Islet precursor cell (in vitro differentiated cells): ENCODE measurements at places on chromosomes 7 and 10.

DNA sequence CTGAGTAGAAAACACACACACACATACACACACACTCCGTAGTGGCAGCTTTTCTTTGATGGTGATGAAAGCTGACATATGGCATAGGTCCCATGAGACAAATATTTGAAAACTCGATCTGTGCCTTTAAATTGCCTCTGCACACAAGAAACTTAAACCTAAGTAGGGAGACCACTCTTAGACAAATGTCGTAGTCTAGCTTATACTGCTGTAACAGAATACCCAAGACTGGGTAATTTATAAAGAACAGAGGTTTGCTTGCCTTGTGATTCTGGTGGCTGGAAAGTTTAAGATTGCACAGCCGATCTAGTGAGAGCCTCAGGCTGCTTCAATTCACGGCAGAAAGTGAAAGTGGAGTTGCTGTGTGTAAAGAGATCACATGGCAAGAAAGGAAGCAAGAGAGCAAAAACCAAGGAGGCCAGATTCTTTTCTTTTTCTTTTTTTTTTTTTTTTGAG is 489.4 kb upstream of the SORCS1 start:
- DNase-seq, result no peak

GRCh38 chr10:70652761-70653657 is 19.3 kb upstream of the ADAMTS14 start:
- peak; percentile 63 for DNase-seq

- no peak for DNase-seq
These were observed 1.7 kb downstream of the RALA start for GRCh38 chr7:39624935-39625694.

- no peak for DNase-seq
These were observed 745.8 kb downstream of the SUGCT start for GRCh38 chr7:40880581-40880980.

DNA sequence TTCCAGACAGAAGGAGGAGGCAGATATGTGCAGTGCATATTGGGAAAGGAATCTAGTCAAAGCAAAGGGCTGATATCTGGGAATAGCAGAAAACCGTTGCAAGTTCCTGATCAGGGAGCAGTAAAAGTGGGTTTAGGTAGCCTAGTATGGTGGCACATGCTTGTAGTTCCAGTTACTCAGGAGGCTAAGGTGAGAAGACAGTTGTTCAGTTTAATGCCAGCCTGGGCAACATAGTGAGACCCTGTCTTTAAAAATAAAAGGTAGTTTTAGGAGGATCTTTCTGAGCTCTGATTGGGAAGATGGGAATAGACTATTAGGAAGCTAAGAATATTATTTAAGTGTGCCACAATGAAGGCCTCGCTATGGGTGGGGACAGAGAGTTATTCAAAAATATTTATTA is 1.7 kb downstream of the CCDC172 start:
- no peak for DNase-seq

DNA sequence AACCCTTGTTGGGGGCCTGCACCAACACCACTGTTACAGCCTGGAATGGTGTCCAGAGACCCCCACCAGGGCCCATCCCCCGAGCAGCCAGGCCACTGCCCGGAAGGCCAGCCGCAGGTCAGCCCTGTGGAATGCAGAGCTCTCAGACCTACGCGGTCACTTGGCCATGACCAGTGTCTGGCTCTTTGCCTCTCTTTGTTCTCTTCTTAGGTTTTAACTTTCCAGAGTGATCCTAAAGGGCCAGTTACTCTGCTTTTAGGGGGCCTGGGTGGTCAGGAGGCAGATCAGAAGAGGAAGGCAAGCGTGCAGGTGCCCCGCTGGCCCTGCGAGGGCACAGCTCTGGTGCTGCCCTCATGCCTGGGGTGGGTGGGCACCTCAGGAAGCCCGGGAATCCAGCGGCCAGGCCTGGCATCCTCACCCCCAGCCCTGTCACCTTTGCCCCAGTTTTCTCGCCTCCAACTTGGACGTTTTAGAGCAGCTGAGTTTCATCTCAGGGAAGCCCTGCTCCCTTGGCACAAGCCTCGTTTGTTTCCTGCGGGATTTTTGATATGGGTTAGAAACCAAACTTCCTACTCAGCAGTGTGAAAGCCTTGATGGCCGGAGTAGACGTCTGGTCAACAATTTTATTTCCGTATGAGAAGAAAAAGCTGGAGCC is 62.5 kb upstream of the CHST15 start:
- DNase-seq, result peak; percentile 71

DNA sequence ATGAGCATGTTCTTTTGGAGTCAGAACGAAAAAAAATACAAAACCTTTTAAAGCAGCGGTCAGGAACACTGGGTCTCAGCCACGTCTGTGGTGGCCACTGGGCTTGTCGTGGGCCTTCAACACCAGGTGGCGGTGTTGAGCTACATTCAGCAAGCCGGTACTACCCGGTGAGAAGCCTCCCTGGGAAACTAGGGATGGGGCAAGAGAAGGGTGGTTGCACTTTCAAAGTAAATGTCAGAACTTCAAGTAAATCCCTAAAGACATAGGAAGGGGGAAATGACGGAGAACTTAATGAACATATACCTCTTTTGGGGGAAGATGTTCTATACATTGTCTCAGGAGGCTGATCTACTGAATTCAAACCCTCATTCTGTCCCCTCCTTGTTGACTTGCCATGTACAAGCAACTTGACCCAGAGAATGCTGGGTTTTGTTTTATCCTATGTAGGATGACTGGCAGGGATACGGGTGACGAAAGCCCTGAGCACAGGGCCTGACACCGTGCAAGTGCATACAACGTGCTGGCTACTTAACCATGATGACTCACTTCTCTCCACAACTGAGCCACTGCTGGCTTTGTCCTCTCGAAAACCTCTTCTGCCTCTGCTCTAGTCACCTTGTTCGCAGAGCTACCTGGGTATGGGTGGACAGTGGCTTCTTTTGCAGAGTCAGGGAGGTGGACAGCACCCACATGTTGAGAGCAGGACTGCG is 49.0 kb upstream of the BAMBI start:
- peak; percentile 89 for DNase-seq

DNA sequence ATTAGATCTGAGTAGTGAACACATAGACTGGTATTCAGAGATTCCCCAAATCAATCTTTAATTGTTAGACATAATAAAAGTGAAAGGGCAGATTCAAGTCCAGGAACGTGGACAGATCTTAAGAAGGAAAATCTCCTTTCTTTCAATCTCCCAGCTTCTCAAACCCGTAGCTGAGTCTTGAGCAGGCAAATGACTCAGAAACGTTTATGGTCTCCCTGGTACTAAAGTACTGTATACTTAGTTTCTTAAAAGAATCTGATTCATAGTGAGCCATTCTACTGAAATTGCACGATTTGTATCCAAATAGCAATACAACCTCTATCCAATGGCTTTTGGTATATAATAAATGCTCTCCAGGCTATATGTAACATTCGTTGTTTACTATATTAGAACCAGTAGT is 140.4 kb upstream of the RHEB start:
- DNase-seq, result no peak

GRCh38 chr10:20698837-20699236 is 198.3 kb downstream of the NEBL start:
- DNase-seq, result no peak

GRCh38 chr10:126094537-126094936 is 198.2 kb downstream of the FANK1 start:
- no peak for DNase-seq

GRCh38 chr10:31383810-31384588 is 65.0 kb downstream of the ZEB1 start:
- no peak for DNase-seq

- DNase-seq, result no peak
These were observed 18.4 kb downstream of the GNA12 start for GRCh38 chr7:2825559-2826227.

DNA sequence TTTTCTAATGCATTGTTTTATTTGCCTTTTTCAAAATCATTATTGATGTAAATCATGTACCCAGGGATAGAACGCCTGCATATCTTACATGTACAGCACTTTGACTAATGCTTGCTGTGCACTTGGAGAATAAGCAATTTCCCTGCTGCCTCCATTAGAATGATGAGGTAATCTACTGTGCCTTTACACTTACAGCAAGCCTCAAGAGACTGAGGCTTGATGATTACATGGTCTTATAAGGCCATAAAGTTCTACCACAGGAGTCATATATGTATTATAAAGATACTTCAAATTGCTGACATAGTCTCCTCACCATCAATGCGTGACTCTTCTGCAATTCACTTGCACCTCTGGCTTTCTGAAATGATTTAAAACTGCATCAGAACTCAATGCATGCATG is 328.6 kb upstream of the HGF start:
- no peak for DNase-seq

GRCh38 chr7:107969856-107970255 is 33.1 kb downstream of the LAMB1 start:
- DNase-seq, result no peak

DNA sequence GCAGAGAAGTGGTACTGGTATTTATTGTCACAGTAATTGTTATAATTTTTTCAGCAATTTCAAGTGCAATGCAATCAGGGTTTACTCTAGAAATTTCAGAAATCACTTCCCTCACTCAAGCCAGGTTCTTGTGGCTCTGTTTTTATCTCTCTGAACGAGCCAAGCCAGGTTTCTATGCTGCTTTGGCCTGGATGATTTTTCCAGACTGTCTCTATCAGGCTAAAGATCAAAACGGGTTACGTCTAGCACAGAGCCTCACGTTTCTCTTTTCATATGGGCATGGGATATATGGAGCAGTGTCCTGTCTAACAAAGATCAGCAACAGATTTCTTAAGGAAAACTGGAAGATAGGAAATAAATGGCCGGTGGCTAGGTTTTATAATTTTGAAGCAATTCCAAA is 1105.3 kb downstream of the NRG3 start:
- no peak for DNase-seq

DNA sequence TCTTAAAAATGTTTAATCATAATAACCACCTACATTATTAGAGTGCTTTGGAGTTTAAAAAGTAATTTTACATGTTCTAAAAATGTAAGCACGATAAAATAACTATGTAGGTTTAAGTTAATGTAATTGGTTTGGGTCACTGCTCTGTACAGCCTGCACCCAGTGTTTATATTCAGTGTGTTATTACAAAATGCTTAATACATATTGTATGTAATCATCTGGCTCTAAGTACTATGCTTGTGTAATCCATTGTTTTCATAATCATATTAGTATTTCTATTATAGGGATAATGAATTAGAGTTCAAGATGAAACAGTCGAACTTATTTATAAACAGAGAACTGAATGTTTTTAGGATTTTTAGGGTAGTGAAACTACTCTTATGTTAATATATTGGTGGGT is 13.1 kb downstream of the RPA3 start:
- no peak for DNase-seq

DNA sequence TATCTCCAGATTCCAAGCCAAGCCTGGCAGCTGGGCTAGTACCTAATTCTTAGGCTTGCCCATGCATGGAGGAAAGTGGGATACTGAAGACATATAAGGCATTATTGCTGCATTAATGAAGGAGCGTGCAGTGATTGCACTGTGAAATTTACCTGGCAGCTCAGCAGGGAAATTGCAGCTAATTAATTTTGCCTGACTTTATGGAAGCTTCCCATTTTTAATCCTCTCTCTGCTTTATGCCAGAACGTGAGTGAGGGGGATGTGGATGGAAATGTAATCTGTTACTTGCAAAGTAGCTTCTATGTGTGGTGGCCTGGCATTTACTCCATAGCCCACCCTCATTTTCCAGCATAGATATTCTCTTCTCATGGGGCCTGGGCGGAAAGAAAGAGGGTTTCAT is 134.9 kb downstream of the SH2D4B start:
- DNase-seq, result no peak

DNA sequence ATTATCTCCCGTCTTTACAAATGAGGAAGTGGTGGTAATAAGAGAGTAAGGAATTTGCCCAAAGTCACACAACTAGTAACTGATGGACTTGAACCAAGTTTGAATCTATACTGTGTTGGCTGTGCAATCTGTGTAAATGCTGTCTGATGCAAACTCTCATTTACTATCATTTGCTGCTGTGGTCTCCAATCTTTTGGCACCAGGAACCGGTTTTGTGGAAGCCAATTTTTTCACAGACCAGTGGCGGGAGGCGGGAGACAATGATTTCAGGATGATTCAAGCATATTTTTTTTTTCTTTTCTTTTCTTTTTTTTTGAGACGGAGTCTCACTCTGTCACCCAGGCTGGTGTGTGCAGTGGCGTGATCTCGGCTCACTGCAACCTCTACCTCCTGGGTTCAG is 450.0 kb upstream of the FZD8 start:
- DNase-seq, result no peak

GRCh38 chr7:30977222-30977621 is 13.5 kb downstream of the GHRHR start:
- DNase-seq, result no peak

- no peak for DNase-seq
These were observed 83.1 kb downstream of the ITIH5 start for GRCh38 chr10:7583626-7584025.

DNA sequence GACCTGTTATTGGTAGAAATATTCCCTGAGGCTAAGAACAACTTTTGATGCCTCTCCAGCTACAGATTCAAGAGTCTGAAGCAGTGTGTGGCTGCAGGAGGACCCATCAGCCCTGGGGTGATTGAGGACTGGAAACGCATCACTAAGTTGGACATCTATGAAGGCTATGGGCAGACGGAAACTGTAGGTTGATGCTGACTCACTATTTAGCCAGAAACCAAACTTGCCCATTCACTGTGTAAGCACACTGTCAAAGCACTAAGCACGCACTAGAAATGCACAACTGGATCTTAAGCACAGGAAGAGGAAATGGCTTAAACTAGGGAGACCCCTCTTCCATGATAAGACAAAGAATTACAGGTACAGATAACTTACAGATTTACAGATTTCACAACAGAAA is 20.8 kb downstream of the ACSM6 start:
- DNase-seq, result no peak

- no peak for DNase-seq
These were observed 12.8 kb upstream of the PROSER2 start for GRCh38 chr10:11810313-11810766.

DNA sequence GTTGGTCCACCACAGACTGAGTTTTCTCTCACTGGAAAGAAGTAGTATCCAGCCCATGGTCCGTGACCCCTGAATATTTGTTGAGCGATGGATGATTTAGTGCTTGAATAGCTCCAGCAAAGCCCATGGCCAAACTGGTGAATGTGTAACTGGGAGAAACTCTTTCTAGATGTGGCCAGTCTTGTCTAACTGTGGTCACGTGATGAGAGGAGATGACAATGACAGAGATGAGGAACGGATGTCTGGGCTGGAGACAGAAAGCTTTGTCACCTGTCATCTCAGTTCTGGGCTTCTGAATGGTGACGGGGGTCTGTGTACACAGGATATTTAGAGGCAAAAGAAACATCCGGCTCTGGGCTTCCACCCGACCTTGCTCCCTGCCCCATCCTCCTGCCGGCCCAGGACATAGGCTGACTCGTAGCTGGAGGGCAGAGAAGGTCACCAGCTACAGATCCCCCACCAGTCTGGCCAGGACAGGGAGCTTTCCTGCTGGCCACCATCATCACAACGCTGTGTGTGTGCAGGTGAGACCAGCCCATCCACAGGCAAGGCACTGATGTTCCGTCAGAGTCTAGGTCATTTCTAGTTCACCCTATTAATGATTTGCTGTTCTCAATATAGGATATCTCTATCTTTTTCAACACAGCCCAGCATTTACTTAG is 152.5 kb upstream of the TNS3 start:
- no peak for DNase-seq
